Forelimb muscle (tissue), 1 donor: ENCODE measurements at places on chromosomes 5 and 9. TPM values are rescaled to one million over a fixed set of nuclear protein-coding genes. Genes with fewer than 3 reads are reported as not detected.
A peak's percentile ranks its signal among the peaks of the same experiment; 100 is the strongest.

- no peak for DNase-seq
Measured at GRCh38 chr9:92558612-92559374, 23.0 kb upstream of the ECM2 start.

- DNase-seq, result no peak
Measured at GRCh38 chr9:14538526-14538925, 154.7 kb downstream of the ZDHHC21 start.

GRCh38 chr9:121369595-121370265 is at the start of gene STOM:
Gene STOM, minus strand, starts transcription at chr9:121370250. Its CDS starts 63 bp downstream, at chr9:121370187.
- peak; percentile 46 for DNase-seq

DNA sequence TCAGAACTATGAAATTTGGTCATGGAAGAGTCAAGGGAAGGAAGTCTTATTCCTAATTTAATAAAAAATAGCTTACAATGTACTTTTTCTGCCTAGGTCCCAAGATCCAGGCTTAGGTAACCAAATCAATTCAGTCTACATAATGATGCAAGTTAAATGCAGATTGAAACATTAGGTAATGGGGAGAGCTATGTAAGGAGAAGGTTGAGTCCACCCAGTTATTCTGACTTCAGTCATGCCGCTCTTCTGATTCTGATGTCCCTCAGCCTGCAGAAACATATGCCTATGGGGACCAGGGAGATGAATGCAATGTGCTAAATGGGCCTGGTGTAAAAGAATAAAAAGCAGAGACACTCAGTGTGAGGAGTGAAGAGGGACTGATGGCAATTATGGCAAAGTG is 63.9 kb downstream of the MAMDC2 start:
- DNase-seq, result no peak

DNA sequence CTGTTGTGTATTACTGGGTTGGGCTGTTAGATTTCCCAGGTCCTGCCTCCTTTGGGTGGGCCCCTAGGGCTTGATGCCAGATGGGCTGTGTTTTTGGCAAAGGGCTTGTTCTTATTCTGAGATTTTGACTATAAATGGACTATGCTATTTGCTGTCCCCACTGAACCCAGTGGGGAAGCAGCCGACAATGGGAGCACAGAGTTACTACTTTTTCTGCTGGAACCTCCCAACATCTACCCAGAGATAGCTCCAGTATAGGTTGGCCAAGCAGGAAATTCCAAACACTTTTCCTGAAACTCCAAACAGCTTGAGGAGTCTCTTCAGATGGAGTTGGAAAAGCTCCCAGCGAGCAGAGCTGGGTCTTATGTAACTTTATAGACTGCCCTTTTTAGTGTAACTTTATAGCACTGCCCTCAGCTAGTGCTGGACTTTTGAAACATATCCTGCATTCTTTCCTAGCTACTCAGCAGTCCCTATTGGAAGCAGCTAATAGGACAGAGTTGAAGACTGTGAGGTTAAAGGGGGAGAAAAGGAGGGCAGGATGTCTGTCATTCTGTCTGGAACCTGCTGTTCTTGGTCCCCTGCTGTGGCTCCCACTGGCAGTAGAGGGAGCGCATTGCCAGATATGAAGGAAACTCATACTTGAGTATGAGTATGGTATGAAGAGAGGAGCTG is 21.0 kb downstream of the RUSC2 start:
- DNase-seq, result peak; percentile 75

DNA sequence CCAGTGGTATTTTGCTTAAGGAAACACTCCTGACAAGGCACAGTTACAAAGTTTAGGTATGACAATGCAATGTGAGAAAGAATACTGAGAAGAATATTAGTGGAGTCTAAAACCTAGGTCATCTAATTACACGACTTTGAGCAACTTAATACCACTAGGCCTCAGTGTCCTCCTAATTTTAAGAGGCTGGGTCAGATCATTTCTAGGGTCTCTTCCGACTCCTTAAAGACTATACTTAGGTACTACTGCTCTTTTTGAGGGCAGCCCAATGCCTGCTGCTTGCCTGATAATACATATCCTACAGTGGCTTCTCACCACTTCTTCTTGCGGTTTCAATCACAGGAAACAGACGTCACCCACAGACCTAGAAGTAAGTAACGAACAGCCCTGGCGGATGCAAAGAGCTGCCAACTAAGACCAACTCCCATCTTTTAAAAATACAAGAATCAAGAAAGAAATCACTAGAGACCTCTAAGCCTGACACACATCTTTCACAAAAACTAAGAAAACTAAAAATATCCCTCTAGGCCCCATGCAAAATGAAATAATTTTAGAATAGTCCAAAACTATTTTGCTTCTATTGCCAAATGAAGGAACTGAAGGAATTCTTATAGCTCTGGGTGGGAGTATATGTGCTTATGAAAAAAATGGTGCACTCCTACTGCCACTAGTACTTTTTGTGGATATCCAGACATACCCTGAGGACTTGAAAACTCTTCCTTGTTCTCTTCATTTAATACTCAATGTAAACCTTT is 13.1 kb downstream of the DIAPH1 start:
- no peak for DNase-seq

- no peak for DNase-seq
Measured at GRCh38 chr5:118844351-118844750, 144.0 kb downstream of the DTWD2 start.

- no peak for DNase-seq
Measured at GRCh38 chr9:112917047-112917986, 26.6 kb upstream of the SLC46A2 start.

DNA sequence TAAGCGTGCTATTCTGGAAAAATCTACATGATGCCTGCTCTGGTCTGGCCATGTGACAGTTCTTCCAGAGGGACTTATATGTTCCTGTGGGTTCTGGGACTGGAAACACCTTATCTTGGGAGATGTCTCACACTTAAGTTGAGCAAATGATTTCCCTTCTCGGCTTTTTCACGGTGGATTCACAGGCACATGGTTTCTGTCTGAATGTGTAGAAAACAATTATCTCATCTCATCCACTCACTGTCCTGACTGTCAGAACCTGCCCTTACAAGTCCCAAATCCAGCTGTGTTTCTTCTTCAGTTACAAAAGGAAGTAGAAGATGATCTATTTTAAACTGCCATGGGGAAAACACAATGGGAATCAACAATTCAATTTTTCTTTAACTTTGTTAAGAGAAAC is 184.0 kb downstream of the SYK start:
- DNase-seq, result no peak

DNA sequence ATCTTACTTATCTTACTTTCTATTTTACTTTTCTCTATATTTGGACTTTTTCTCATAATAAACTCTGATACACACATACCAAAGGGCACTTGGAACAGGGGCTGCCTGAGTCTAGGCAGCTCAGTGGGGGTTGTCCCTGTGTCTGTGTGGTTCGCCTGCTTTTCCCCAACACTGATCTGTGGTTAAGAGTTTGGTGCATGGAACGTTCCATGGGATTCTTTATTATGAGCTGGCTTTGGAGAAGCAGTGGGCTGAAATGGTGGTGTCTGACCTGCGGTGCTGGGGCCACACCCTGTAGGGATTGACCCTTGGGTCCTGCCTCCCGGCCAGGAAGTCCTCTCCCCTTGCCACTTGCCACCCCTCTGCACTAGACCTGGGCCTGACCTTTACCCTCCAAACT is 47.4 kb downstream of the ANKRD33B start:
- no peak for DNase-seq

- no peak for DNase-seq
Measured at GRCh38 chr9:27423915-27424710, 100.0 kb upstream of the IFNK start.

DNA sequence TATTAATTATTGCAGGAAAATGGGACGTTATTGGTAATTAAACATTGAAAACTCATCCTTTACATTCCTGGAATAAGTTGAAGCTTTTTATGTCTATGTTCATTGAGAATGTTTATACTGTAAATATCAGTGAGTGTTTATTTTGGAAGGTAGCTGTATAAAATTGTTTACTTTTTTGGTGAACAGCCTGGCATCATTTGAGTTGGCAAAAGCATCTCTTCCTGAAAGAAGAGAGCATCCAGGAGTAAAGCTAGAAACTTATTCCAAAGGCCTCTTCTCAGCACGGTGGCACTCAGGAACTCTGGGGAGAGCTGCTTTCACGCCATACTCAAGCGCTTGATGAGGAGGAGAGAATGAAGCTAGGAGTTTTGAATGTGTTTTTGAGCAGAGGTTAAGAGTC is 79.9 kb downstream of the GAPVD1 start:
- DNase-seq, result no peak

GRCh38 chr9:110619831-110620230 is 40.3 kb upstream of the SVEP1 start:
- DNase-seq, result no peak

DNA sequence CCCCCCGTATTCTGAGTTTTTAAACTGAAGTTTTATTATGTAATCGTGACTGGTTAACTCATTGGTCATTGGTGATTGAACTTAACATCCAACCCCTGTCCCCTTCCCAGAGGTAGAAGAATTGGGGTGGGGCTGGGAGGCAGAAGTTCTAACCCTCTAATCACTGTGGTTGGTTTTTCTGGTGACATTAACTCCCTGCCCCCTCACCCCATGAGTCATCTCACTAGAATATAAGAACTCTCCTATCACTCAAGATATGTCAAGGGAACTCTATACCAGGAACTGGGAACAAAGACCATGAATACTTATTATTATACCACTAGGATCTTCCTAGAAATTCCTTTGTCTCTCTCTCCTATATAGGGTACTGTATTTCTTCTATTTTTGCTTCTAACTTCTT is 52.3 kb upstream of the CAVIN4 start:
- DNase-seq, result no peak

DNA sequence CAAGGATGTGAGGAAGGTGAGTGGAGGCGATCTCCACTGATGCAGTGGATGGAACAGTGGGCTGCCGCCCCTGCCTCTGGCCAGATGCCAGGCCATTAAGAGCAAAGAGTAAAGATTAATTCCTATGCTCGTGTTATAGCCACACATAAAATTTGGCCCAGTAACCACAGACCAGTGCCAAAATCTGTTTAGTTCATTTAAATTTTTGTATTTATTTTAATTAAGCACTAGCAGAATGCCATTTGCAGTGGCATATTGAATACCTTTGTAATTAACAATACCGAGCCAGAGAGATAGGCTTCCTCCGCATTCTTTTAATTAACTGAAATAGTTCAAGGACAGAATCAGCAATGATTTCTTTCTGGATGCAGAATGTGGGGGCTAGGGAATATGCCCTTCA is 179.8 kb downstream of the MED10 start:
- DNase-seq, result no peak

DNA sequence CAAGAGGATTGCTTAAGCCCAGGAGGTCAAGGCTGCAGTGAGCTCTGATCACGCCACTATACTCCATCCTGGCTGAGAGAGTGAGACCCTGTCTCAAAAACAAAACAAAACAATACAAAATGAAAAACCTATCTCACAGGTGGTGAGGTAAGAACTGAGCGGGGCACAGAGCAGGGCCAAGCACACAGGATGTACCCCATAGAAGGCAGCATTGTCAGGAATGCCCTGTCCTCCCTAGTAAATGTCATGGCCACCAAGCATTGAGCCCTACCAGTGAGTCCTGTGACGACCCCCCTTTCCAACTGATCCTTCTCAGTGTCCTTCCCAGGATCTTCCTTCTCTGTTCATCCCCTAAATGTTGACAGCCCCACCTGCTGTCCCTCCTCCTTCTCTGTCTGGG is 44.6 kb upstream of the ALDH1B1 start:
- DNase-seq, result no peak

DNA sequence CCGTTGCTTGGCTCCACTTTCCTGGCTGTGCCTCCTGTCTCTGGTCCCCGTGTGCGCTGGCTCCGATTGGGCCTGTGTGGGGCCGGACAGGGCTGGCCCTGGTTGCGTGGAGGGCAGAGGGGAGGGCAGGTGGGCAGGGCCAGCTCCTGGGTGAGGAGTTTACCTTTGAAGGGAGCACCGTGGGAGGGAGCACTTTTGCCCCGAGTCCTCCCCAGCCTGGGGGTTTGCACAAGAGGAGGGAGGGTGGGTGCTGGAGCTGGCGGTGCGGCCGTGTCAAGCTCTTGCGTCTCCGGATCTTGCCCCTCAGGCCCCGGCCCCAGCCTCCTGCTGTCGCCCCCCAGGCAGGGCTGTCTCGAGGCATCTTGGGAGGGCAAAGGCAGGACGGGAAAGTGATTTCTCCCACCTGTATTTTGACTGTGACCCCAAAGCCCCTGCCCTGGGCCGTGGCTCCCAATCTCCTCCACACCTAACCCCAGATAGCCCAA is 48.3 kb upstream of the EXOC3 start:
- DNase-seq, result no peak

DNA sequence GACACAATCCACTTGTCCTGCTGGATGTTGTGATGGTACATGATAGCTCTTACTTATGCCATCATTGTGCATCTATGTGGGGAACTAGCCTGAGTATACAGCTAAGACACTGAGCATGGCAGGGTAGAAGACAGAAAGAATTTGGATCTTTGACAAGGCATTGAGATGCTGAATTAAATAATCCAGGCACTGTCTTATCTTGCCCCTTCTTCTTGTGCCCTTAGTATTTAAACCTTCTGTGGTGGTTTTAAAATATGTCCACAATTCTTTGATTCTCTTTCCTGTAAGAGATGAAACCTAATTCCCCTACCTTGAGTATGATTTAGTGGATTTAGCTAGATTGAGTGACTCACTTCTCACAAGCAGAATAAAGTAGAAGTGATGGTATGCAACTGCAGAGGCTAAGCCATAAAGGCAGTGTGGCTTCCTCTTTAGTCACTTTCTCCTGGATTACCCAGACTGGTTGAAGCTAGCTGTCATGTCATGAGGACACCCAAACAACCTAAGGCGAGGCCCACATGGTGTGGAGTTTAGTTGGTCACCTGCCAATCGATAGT is 174.0 kb upstream of the NREP start:
- no peak for DNase-seq

DNA sequence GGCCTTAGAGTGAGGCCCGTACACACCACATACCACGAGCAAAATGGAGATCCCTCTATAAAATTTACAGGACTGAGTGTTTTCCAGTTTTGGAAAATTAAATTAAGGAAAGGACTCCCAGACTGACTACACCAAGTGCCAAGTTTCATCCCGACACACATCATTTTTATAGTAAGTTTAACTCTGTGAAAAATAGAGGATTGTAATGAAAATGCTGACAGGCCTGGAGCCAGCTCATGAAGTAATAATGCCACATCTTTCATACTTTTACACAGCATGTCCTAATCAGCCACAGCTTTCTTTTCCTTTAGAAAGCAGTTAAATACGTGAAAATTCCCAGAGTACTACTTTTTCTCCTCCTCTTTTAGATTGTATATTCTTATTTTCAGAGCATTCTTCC is 169.2 kb downstream of the SAXO1 start:
- DNase-seq, result no peak

Gene CDH9
- polyA plus RNA-seq, result not detected

Gene PPP2R2B
- polyA plus RNA-seq, result 0.76 TPM

Gene F2RL1
- 0.32 TPM for polyA plus RNA-seq

Gene PCDHGC4
- 1.8 TPM for polyA plus RNA-seq

Gene PCDHGB4
- 1.7 TPM for polyA plus RNA-seq

Gene TTLL11
- polyA plus RNA-seq, result 30.4 TPM

Gene PDCD1LG2
- polyA plus RNA-seq, result 2.8 TPM

Gene NPR3
- 16.3 TPM for polyA plus RNA-seq

Gene WHRN
- polyA plus RNA-seq, result 2.6 TPM

Gene ZDHHC11
- 8.7 TPM for polyA plus RNA-seq
